ENCODE measurements at places on chromosomes 1 and 21. TPM values are rescaled to one million over a fixed set of nuclear protein-coding genes. Genes with fewer than 3 reads are reported as not detected.
A peak's percentile ranks its signal among the peaks of the same experiment; 100 is the strongest.

GRCh38 chr1:167345386-167345733 lies 124.7 kb downstream of the POU2F1 start:
- no peak overlapping the region for H3K27ac ChIP-seq
- no peak overlapping the region for H3K4me3 ChIP-seq
- no peaks in the 10 kb centered on the region for H3K4me1 ChIP-seq

DNA sequence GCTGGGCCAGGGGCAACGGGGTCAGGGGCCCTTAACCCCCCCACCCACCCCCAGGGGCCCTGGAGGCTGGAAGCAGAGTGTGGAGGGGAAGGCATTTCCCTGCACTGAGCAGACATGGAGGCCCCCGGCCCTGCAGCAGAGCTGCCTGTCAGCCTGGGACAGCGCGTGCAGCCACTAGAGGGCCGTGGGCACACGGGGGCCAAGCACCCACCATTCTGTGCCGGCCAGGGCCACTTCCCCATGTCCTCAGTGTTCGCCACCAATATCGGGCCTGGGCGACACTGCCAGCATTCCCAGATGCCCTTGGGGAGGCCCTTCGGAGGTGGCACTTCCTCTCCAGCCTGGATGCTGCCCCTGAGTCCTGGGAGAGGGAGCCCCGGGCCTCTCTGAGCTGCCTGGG lies 23.2 kb upstream of the ARHGEF16 start:
- DNase-seq: peak; percentile 20
- H3K4me1 ChIP-seq: no peaks in the 10 kb centered on the region
- H3K4me3 ChIP-seq: no peak overlapping the region
- H3K27me3 ChIP-seq: no peaks in the 10 kb centered on the region

- H3K27ac ChIP-seq: no peak overlapping the region
- H3K4me1 ChIP-seq: 0 out of 2 replicates have a peak, but pooled peaks cover 9% of the 10 kb centered on the region
- H3K4me3 ChIP-seq: no peak overlapping the region
- H3K27me3 ChIP-seq: no peaks in the 10 kb centered on the region
Measured at GRCh38 chr1:107228704-107229371, 88.0 kb downstream of the NTNG1 start.

GRCh38 chr1:168509210-168509609 lies 34.6 kb downstream of the XCL2 start:
- peaks cover 35% of the 10 kb centered on the region for H3K4me1 ChIP-seq
- H3K4me3 ChIP-seq: no peak overlapping the region
- no peaks in the 10 kb centered on the region for H3K36me3 ChIP-seq
- DNase-seq: no peak
- no peaks in the 10 kb centered on the region for H3K27me3 ChIP-seq

GRCh38 chr1:193569983-193570269 lies 383.5 kb upstream of the B3GALT2 start:
- H3K4me1 ChIP-seq: peaks cover 12% of the 10 kb centered on the region
- no peak for DNase-seq
- H3K27me3 ChIP-seq: no peaks in the 10 kb centered on the region
- no peaks in the 10 kb centered on the region for H3K36me3 ChIP-seq

DNA sequence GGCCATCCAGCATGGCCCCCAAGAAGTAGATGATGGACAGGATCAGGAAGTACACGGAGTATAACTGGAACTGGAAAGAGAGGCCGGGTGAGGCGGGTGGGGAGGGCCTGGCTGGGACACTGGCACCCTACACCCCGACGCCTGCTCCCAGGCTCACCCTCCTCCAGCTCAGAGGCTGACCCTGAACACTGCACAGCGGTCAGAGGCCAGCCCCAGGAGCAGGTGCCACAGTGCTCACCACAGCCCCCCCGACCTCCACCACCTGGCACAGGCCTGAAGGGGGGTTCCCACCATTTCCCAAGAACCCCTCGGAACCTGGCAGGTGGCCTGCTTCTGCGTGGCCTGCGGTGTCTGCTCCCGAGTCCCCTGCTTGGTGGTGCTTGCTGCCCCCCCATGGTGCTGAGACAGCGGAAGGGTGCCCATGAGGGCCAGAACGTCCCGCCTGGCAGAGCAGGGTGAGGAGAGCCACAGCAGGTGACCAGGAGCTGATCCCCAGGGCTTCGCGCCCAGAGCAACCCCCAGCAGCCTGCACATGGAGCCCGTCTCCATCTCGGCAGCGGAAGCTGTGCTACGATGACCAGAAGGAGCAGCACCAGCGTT lies 26.1 kb downstream of the SLC19A1 start:
- no peak overlapping the region for H3K4me3 ChIP-seq
- H3K36me3 ChIP-seq: peaks cover 6% of the 10 kb centered on the region
- no peak for DNase-seq
- no peak overlapping the region for H3K27ac ChIP-seq
- H3K27me3 ChIP-seq: no peaks in the 10 kb centered on the region

DNA sequence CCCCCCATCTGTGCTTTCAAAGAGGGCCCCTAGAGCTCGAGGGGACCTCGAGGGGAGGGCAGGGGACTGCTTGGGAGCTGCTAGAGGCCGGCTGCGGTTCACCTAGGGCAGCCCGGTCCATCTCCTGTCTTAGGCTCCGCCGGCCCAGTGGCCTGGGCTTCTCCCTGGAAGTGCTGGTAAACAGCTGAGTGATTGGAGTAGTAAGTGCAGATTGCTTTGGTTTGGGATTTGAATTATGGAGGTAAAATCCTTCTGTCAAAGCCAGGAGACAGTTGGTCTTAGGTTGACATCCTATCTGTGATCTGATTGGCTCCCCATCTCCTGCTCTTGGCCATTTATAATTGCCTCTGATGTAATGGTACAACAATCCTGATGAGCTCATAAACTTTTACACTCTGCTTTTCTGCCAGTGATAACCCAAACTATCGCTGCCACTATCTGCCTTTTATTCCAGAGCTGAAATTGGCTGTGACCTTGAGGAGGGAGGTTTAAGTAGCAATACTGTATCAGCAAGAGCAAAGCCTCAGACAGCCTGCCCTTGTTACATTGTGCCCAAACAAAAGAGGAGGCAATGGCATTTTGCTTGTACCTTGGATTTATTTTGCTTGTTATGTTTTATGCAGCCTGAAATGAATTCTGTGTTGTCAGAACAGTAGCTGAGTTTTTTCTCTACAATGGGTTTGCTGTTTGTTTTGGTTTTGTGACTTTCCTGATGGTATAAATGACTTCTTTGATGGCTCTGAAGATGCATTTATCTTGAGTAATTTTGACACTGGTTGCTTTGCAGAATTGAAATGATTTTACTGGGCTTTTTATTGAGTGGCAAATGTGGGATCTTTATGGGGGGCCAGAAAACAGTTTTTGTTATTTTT lies 2.4 kb downstream of the ARID1A start:
- H3K4me3 ChIP-seq: peak overlapping the region; percentile 83
- no peaks in the 10 kb centered on the region for H3K27me3 ChIP-seq
- H3K27ac ChIP-seq: peak overlapping the region; percentile 91
- peak; percentile 94 for DNase-seq
- peaks cover 67% of the 10 kb centered on the region for H3K4me1 ChIP-seq
- no peaks in the 10 kb centered on the region for H3K36me3 ChIP-seq

DNA sequence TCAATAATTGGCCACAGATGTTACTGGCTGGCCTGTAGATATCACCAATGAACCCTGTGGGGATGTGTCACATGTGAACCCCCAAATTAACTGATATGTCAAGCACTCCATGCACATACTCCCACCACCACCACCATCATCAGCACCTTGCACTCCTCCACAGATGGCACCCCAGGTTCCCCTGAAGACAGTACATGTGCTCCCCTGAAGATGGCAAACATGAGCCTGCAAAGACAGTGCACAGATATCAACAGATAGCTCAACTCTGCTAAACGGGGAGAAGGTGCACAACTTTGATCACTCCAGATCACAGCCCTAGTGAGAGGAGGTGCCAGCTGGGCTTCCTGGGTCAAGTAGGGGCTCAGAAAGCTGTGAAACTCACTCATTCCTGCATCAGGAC lies 74.4 kb downstream of the CLCA4 start:
- no peak overlapping the region for H3K4me3 ChIP-seq
- no peak for DNase-seq
- no peaks in the 10 kb centered on the region for H3K4me1 ChIP-seq
- no peaks in the 10 kb centered on the region for H3K27me3 ChIP-seq
- H3K27ac ChIP-seq: no peak overlapping the region
- H3K36me3 ChIP-seq: no peaks in the 10 kb centered on the region

GRCh38 chr1:208513799-208514198 lies 269.6 kb upstream of the PLXNA2 start:
- H3K27me3 ChIP-seq: no peaks in the 10 kb centered on the region
- DNase-seq: no peak
- no peaks in the 10 kb centered on the region for H3K36me3 ChIP-seq
- H3K4me3 ChIP-seq: no peak overlapping the region

DNA sequence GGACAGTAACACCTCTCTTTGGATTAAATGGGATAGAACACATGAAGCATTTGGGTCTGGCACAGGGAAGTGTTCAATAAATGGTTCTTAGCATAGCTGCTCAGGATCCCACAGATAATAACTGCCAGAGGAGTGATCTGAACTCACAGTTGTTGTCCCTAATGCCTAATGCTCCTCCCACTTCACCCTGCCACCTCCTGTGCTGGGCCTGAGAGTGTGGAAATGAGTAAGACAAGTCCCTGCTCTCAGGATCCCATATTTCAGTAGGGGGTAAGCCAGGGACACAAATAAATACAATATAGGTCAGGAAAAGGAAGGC lies 19.9 kb upstream of the FOXO6 start:
- DNase-seq: no peak
- H3K4me1 ChIP-seq: no peaks in the 10 kb centered on the region
- no peak overlapping the region for H3K27ac ChIP-seq
- H3K4me3 ChIP-seq: no peak overlapping the region
- H3K36me3 ChIP-seq: no peaks in the 10 kb centered on the region
- peaks cover 5% of the 10 kb centered on the region for H3K27me3 ChIP-seq

The RGS16 gene
- 0.11 TPM for total RNA-seq

The INTS11 gene
- 80.1 TPM for total RNA-seq

The RGS1 gene
- not detected for total RNA-seq

The KRTAP10-8 gene
- total RNA-seq: not detected

The IGSF9 gene
- not detected for total RNA-seq

The SPATA45 gene
- not detected for total RNA-seq

Measured in GM23248 (cell line).